ENCODE measurements at places on chromosomes 3 and 15.
A peak's percentile ranks its signal among the peaks of the same experiment; 100 is the strongest.

- no peak for DNase-seq
Measured at GRCh38 chr3:119596398-119596797, 1.3 kb upstream of the PLA1A start.

DNA sequence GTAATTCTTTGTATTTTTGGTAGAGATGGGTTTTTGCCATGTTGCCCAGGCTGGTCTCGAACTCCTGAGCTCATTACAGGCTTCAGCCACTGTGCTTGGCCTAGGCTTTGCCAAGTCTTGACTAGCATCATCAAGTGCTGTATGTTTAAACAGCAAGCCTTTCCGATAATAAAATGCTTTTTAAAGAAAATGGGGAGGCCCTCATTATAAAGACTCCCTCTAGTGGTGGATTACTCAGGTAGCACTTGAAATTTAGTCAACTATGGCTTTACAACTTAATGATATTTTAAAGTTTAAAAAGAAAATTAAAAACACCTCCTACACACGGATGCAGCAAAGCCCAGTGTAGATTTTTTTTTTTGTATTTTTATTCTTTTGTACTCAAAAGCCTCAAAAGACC is 213.6 kb downstream of the GAP43 start:
- DNase-seq, result peak; percentile 25

DNA sequence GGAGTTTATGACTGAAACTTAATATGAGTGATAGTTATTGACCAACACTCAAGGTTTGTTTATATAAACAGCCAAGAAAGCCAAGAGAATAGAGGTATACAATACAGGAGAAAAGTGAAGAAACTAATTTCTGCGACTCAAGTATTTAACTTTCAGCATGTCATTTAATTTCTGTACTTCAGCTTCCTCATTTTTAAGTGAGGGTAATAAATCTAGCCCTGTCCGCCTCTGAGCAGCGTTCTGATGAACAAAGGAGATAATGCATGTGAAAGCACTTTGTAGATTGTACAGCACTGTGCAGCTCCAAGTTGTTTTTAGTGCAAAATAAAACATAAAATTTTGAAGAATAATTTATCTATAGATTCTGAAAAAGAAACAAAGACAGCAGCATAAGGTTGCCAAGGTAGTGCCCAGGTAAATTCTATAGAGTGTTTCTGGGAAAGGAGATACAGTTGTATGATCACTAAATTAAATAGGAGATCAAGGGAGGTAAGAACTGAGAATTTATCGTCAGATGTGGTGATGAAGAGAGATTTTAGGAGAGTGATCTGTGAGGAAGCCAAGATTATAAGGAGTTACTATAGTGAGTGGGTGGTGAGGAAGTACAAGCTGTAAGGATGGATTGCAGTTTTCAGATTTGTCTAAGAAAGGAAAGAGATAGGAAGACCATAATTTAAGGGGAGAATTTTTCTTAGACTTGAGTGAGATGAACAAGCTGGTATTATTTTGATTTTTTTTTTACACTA is 71.3 kb downstream of the RASA2 start:
- DNase-seq, result no peak

DNA sequence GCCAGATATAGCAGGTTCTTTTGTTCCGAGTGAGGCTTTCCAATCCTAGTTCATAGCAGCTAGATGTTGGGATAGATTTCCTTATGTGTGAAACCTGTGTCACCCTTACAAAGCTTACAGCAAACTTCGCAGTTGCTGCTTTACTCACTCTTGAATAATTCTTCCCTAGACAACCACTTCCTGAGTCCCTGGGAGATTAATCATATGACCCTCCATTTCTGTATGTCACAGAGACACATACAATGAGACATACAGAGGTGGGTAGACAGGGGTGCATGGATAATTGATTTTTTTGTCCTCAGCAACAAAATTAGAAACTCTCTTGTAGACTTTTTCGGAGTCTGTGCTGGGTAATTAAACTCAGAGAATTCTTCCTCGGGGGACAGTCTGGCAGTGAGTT is 163.2 kb downstream of the NSUN3 start:
- peak; percentile 91 for DNase-seq

- peak; percentile 16 for DNase-seq
Measured at GRCh38 chr15:23467110-23467600, 20.1 kb upstream of the GOLGA6L2 start.

DNA sequence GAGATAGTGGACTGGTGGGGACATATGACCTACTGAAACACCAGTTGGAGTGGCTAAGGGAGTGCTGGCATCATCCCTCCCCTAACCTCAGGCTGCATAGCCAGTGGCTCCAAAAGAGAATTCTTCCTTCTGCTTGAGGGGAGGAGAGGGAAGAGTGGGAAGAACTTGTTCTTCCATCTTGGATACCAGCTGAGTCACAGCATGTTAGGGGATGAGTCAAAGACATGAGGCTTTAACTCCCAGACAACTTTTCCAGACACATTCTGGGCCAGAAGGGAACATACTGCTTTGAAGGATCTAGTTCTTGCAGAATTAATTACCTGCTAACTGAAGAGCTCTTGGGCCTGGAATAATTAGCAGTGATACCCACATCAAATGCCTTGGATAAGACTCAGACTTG is 36.8 kb upstream of the PEX5L start:
- DNase-seq, result no peak

DNA sequence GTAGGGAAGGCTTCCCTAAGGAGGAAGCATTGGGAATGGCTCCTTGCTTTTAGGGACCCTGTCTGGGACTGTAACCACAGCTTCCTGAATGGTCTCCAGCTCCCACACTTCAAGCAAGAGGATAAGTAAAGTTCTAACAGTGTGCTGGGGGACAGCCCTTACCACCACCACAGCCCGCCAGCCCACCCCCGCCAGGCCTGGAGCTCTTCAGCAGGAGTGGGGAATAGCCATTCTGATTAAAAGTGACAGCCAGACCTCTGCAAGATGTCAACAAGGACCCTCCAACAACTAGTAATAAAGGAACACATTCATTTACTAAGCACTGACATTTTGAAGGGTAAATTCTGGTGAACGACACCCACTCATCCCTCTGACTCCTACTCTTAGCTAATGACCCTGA is 49.4 kb downstream of the CPN2 start:
- no peak for DNase-seq

DNA sequence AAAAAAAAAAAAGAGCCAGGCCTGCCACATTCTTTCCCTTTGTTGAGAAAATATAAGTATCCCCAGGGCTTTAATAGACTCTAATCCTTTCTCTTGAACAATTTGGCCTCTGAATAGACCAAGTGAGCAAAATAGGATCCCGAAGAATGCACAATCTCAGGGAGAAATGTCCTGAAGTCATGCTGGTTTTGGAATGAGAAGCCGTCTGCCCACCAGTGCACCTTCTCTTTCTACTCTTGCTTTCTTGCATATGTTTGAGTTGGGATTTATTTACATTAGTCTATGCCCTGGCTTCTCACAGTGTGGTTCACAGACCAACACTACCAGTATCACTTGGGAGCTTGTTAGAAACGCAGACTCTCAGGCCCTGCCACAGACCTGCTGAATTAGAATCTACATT is 153.0 kb downstream of the ZNF621 start:
- no peak for DNase-seq

DNA sequence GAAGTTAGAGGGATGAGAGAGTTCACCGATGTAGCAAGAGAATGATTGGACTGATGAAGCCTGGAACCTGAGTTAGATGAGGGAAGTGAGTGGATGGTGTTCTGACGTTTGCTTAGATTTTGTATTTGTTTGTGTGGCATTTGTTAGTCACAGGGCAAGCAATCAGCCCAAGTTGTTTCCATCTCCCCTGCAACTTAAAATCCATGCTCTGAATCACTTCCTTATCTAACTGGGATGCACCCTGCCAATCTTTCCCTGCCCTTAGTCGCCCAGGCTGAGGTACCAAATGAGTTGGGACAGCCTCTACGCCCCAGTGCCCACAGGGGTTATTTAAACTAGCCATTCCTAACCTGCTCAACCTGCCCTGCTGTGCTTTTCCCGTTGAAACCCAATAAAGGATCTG is 12.6 kb downstream of the PAQR5 start:
- DNase-seq, result no peak

GRCh38 chr15:69729167-69729748 is 276.6 kb downstream of the RPLP1 start:
- DNase-seq, result no peak

GRCh38 chr15:100200287-100200880 is 141.4 kb downstream of the ADAMTS17 start:
- DNase-seq, result no peak

- no peak for DNase-seq
Measured at GRCh38 chr3:140724856-140725812, 47.3 kb downstream of the TRIM42 start.

DNA sequence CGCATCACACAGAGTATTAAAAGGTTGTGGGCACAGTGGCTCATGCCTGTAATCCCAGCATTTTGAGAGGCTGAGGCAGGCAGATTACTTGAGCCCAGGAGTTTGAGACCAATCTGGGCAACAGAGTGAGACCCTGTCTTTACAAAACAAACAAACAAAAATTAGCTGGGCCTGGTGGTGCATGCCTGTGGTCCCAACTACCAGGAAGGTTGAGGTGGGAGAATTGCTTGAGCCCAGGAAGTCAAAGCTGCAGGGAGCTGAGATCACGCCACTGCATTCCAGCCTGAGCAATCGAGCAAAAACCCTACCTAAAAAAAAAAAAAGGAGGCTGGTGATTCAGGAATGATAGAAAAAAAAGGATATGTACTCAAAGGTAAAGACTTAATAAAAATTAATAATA is 28.2 kb upstream of the ST6GAL1 start:
- peak; percentile 51 for DNase-seq

DNA sequence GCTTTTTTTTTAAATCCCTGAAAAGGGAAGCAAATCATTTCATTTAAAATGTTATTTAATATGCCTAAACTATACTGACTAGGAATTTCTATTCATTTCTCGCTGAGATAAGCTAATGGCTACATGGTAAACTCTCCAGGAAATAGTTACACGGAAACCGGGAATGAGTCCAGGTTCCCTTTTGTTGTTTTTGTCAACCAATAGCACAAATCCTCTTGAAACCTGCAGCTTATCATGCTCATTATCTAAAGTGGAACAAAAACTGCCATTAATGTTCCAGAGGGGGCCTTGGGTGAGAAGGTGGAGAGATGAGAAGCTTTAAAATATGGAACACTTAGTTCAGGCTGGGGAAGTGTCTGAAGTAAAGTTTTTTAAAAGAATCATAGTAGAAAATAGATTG is 113.5 kb upstream of the ALCAM start:
- DNase-seq, result no peak

DNA sequence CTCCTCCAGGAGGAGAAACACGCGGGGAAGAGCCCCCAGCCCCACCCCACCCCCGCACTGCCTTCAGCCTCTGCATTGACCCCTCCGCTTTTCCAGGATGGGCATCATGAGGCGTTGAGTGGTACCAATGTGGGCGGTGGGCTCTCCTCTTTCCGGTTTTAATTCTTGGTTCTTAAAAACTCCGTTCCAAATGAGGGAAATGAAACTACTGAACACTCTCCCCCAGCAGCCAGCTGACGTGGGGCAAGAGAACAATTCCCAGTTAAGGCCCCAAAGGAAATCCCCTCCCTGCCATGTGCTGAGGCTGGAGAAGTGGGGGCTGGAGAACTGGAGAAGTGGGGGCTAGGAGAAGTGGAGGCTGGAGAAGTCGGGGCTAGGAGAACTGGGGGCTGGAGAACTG is 5.3 kb upstream of the NRROS start:
- DNase-seq, result no peak

DNA sequence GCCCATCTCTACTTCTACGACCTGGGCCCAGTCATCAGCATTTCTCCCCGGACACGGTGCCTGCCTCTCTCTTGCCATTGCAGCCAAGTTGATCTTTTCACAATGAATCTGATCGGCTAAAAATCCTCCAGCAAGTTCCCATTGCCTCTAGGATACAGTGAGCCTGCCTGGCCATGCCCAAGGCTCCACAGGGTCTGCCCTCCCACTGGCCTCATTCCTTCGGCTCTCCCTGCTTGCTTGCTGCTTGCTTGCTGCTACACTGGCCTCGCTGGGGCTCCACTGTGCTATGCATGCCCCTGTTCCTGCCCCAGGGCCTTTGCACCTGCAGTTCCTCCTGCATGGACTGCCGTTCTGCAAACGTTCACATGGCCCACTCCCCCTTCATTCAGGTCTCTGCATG is 2.0 kb downstream of the ABTB1 start:
- no peak for DNase-seq

DNA sequence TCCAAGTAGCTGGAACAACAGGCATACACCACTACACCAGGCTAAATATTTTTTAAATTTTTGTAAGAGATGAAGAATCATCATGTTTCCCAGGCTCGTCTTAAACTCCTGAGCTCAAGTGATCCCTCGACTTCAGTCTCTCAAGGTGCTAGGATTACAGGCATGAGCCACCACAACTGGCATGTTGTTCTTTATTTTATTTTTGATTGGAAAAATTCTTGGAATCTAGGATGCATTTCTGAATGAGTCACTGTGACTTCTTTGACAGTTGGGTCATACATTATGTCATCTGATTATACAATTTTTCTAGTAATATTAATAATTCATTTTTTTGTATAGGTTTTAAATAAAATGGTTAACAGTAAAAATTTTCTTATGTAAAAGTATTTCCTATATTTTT is 870.2 kb downstream of the SI start:
- DNase-seq, result peak; percentile 89
